GDM1 (cell line): ENCODE measurements at places on chromosomes 12 and 14.

GRCh38 chr12:114347861-114348260 lies 58.1 kb downstream of the TBX5 start:
- no peak for DNase-seq

GRCh38 chr12:107126796-107127481 lies 33.6 kb upstream of the CRY1 start:
- DNase-seq = no peak

DNA sequence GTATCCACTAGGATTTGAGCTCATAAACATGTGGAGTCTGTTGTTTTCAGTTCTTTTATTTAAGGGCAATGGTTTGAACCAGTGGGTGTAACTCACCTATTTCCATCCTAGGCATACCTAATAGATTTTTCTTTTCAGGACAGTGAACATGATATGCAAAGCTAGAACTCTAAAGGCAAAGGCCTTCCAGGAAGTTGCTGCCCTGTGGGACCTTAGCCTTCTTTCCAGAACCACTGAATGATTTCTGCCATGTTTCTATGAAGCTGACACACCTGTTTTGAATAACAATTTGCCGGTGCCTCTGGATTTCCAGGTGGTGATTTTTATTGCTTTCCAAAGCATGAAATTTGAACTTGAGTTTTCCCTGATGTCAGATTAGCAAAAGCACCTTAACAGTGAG lies 372.9 kb upstream of the FAR2 start:
- no peak for DNase-seq

DNA sequence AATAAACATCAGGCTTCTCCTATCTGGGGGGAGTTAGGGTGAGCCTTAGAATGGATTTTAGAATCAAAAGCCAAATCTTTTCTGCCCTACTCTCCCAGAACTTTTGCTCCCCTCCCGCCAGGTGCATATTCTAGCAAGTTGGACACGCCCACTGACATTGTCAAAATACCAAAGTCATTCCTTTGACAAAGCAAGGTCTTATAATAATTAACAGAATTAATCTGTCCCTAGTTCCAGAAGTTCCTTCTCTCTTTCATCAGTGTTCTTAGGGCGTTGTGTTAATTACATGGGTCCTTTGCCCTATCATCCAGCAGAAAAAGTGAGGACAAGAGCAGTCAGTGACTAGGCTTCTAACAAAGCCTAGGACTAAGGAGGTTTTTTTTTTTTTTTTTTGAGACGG lies 2.4 kb downstream of the PRR13 start:
- no peak for DNase-seq

- DNase-seq = no peak
Measured at GRCh38 chr12:47219243-47219642, 139.5 kb upstream of the AMIGO2 start.

GRCh38 chr12:118398940-118399339 lies 22.6 kb downstream of the SUDS3 start:
- DNase-seq = no peak

- DNase-seq = no peak
Measured at GRCh38 chr12:68306564-68306963, 25.6 kb downstream of the MDM1 start.

DNA sequence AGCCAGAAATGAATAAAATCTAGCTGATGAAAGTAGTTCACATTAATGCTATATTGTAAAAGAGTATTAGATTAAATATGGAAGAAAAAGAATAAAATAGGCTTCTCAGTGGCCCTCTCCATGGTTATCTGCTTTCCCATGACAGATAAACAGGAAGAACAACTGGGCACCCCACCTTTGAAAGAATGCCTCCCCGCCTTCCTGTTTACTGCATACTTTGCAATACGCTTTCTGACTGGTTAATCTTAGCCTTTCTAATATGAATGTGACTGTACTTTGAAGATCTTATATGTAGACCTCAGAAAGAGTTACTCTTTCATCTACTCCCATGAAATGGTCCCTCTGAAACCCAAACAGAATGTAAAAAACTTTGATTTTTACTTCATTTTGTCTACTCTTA lies 34.1 kb upstream of the DAAM1 start:
- DNase-seq = no peak

DNA sequence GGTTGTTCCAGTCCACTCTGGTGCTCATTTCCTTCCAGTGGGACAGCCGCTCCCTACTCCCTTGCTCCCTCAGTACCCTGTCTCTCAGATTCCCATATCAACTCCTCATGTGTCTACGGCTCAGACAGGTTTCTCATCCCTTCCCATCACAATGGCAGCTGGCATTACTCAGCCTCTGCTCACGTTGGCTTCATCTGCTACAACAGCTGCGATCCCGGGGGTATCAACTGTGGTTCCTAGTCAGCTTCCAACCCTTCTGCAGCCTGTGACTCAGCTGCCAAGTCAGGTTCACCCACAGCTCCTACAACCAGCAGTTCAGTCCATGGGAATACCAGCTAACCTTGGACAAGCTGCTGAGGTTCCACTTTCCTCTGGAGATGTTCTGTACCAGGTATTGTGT lies 69.9 kb downstream of the RAD52 start:
- no peak for DNase-seq

- DNase-seq = no peak
Measured at GRCh38 chr12:19946550-19946949, 421.8 kb upstream of the PDE3A start.

DNA sequence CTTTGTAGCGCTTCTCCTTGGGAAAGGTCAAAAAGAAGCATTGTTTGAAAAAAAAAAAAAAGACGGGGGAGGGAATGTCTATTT lies at the start of gene LMO3:
Gene LMO3, minus strand, starts transcription at position 46 of the 84 bp plus-strand sequence. CDS start 5,302 bp downstream, outside the sequence.
- no peak for DNase-seq

DNA sequence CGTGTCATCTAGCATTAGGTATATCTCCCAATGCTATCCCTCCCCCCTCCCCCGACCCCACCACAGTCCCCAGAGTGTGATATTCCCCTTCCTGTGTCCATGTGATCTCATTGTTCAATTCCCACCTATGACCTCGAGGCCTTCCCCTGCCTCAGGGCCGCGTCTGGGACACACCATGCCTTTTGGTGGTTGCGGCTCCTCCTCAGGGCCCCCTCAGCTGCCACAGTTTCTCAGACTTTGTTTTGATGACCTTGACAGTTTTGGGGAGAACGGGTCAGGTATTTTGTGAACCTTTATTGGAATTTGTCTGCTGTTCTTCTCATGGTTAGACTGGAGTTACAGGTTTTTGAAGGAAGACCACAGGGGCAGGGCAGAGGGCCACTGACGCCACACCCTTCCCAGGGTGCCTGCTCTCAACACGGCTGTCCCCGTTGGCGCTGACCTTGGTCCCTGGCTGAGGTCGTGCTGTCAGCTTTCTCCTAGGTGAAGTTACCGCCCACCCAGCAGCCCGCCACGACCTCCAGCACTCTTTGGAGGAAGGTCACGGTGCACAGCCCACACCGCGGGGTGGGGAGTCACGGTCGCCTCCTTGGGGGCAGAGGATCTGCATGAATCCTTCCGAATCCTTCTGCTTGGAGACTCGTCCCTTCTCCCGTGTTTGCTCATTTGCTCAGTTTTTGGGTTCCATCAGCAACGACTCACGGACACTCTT lies 130.5 kb downstream of the KIF26A start:
- DNase-seq = no peak

DNA sequence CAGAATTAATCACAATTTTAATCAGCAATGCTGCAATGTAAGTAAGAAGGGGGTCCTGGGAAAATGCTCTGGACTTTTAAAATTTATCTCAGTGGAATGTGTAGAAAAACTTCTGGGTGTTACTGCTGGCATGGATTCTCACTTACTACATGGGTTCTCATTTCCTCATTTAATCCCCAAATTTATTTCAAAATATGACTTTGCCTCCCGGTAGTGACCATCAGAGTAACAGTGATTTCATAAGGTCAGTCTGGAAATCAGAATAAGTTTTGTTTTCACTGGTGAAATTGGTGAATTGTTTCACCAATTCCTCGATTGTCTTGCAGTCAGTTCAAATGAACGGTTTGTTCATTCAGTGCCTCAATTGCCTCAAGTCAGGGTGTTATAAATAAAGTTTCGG lies 22.3 kb upstream of the DDHD1 start:
- DNase-seq = no peak

GRCh38 chr12:66755727-66756395 lies 77.0 kb upstream of the GRIP1 start:
- no peak for DNase-seq

DNA sequence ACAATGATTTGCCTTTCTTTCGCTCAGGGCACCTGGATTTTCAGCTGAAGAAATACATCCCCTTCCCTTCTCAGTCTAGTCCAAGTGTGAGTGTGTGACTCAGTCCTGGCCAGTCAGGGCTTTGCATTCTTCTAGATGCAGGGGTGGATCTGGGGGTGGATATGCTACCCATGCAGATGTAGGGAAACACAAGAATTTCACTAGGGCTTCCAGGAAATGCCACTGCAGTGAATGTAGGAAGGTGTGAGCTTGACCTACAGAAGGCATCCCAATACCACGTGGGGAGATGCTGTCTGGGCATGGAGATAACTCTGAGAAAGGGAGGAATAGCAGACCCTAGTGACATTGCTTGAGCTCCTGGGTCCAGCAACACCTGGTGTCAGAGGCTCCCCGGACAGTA lies 404.2 kb downstream of the GLT1D1 start:
- DNase-seq = no peak

DNA sequence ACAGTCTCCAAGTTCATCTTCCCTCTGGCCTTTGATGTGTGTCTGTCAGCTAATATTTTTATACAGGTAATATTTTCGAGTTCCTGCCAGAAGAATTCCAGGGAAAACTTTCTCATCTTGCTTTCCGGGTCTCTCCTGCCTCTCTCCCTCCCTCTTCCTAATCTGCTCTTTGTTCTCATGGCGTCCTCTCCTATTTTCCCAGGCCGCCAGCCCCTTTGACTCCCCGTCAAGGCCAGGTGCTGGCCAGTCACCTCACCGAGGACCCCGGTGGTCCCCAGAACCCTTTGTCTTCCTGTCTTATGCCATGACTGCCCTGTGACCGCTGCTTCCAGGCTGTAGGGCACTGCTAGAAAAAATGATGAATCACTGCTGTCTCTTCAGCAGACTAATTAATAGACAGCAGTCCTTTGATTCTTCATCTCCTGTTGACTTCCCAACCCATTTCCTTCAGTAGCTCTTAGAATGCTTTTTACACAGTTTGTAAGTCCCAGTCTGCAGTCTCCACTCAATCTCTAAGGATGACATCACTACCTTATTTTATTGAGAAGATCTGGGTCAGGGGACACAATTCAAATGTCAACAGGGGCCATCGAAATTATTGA lies 40.7 kb downstream of the PPFIBP1 start:
- no peak for DNase-seq

- no peak for DNase-seq
Measured at GRCh38 chr12:100808777-100809176, 14.2 kb downstream of the ANO4 start.

- DNase-seq = no peak
Measured at GRCh38 chr12:31965090-31965489, 5.9 kb downstream of the RESF1 start.

- no peak for DNase-seq
Measured at GRCh38 chr12:132422381-132423043, 67.4 kb upstream of the FBRSL1 start.

GRCh38 chr12:58596381-58596780 lies 323.9 kb downstream of the LRIG3 start:
- DNase-seq = no peak

- DNase-seq = no peak
Measured at GRCh38 chr12:7096006-7096932, 4.0 kb upstream of the C1R start.
